ENCODE measurements at places on chromosomes 11 and 22.

DNA sequence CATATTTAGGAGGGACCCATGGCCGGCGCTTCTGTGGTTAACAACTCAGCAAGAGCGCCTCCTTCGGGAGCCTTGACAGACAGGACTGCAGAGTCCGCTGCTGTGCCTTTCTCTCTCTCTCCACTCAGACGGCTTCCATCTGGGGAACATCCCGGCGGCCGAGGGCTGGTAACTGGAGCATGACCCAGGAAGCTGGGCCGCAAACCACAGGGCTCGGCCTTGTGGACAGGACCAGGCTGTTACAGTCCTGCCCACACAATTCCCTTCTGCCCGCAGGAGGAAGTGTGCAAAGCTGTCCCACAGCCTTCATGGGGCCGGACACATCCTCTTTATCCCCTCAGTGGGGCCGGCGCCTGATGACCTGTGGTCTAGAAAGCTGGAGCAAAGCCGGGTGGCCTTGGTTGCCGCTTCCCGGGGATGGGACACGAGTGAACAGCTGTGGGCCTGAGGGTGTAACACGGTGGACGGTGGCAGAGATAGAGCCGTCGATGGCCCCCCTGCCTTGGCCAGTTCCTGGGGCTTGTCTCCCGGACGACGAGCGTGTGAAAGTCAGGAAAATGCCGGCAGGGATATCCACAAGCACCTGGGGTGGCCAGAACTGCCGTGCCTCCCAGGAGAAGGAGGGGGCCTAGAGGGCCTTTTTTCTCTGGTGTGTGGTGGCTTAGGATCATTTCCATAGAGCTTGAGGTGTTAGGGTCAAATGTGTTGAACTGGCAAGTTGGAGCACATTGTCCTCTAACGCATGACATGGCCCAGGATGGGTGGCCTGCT, 50.1 kb downstream of the FBLN1 start:
- DNase-seq = no peak

- peak; percentile 36 for DNase-seq
These were observed 375 bp downstream of the SLC25A1 start for GRCh38 chr22:19178065-19178656.

DNA sequence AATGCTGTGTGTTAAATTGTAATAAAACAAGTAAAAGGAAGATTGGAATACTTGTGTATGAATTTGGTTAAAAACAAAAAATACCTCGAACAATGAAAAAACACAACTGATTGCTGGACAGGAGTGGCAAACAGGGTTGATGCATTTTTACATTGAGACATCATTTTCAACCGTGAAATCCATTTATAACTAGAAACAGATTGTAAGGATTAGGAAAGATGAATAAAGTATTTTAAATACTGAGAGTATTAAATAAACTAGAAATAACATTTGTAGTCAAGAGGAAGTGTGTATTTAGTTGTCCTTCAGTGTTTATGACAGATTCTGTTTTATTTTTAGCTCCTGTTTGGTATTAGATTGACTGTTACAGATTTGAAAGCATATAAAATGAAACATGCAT, 5.4 kb downstream of the ATM start:
- no peak for DNase-seq

GRCh38 chr11:115496892-115497291, 7.3 kb downstream of the CADM1 start:
- DNase-seq = no peak

DNA sequence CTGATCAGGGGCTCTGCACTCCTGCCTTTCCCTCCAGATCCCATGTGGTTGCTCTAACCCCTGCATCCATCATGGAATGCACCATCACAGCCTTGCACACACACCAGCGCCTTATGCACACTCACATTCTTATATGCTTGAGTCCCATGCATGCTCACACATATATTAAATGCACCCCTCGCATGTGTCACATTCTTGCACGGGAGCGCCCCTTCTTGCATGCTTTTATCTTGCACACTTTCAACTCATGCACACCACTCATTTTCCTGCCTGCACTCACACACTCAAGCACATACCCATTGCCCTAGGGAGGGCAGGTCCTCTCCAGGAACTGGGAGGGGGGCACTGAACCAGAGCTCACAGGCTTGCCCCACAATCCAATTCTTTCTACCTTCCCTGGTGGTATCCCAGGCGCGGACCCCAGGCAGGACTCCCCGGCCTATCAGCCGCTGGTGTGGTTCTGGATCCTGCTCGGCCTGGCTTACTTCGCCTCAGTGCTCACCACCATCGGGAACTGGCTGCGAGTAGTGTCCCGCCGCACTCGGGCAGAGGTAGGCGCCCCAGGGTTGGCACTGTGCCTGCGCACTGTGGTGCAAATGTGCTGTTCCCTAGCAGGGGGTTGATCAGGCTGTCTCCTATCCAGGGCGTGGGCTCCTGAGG, 2.3 kb upstream of the CATSPERZ start:
- DNase-seq = no peak

DNA sequence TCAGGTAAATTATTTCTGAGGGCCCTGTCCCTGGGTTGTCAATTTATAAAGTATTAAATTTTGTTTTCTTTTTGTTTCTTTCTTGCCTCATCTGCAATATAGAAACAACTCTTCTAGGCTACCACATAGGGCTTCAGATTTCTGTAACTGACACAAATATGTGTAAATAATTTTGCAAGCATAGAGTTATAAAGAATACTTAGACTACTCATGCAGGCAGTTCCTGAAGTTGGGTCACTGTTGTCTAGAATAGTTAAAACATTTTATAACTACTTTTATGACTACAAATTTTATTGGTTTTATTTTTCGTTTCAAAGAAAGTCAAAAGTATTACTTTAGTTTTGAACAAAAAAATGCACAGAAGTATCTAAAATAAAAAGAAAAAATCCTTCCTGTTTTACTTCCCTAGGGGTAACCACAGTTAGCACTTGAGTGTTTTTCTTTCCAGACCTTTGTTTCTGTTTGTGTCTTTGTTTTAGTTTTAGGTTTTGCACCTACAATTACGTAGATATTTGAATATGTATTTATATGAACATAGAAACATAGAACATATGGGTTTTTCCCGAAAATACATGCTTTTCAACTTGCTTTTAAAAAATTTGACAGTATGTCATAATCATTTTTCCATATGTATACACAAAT, 12.4 kb upstream of the TMEM123 start:
- DNase-seq = no peak

DNA sequence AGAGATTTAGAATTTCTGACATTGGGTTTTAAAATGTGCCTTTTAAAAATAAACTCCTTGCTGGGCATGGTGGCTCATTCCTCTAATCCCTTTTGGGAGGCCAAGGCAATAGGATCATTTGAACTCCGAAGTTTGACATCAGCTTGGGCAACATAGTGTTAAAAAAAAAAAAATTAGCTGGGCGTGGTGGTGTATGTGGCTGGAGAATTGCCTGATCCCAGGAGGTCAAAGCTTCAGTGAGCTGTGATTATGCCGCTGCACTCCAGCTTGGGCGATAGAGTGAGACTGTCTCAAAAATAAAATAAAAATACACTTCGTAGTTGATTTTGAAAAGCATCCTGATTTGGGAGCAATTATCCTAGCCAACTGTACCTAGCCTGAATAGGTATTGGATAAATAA, 3.4 kb upstream of the APLP2 start:
- no peak for DNase-seq

- no peak for DNase-seq
These were observed 14.8 kb downstream of the OR51B4 start for GRCh38 chr11:5286901-5287300.

DNA sequence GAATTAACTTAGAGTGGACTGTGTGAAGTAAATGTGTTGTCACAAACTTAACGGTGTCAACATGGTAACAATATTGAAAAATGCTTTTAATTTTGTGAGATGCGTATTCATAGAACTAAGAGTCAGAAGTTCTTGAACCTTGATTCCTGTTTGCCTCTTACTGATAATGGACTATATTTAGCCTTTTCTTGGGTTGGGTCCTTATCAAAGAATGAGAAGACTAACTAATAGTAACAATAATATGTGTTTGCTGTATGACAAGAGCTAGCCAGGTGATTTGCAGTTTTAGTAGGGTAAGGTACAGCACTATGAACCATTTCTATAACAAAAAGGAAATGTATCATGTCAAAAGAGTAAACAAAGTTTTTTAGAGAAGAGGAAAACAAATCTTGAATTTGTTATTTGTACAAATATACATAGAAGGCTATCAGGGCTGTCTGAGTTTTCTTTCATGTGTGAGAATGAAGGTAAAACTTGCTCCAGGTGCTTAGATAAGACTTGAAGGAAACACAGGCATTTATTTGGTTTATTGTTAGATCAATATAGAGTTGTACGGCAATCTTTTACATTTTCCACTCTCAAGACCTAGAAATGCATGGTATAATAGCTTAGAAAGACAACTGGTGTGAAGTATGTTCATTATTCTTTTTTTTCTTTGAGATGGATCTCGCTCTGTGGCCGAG, 74.1 kb downstream of the PACS1 start:
- no peak for DNase-seq

- no peak for DNase-seq
These were observed 477.8 kb downstream of the BRD1 start for GRCh38 chr22:49349841-49350381.

DNA sequence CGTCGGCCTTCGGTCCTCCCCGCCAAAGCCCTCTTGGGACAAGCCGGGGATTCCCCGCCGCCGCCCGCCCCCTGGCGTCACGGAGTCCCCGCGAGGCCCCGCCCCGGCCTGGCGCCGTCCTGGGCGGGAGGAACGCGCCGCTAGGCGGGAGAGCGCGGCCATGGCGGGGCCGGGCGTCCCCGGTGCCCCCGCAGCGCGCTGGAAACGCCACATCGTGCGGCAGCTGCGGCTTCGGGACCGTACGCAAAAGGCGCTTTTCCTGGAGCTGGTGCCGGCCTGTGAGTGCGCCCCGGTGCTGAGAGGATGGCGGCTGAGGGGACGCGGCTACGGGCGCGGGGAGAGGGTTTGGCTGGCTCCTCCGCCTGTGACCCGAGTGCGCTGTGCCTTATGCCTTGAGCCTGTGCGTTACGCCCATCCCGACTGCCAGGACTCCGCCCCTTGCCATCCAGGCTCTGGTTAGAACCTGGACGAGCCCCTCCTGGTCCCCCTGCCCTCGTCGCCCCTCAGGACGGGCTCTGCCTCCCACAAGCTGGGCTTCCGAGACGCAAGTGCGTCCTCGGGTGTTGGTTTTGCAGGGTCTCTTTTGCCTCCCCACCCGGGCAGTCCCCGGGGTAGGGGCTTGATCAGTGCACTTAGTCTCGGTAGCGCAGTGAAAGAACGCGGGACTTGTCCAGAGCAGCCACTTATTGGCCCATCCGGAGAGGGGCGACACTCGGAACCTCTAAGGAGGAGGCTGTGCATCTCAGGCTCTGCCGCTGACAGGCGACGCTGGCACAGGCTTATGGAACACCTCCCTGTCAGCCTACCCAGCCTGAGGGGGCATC, at the start of gene ATG16L2:
Gene ATG16L2 (plus strand): TSS at position 126 of the 824 bp plus-strand sequence. CDS start 35 bp downstream, at position 161.
- DNase-seq = peak; percentile 85

GRCh38 chr11:86747801-86748200, 52.5 kb upstream of the PRSS23 start:
- no peak for DNase-seq

GRCh38 chr22:23835484-23836144, 3.2 kb downstream of the DERL3 start:
- DNase-seq = no peak

- no peak for DNase-seq
These were observed 82.1 kb downstream of the FBLN1 start for GRCh38 chr22:45584621-45585436.

DNA sequence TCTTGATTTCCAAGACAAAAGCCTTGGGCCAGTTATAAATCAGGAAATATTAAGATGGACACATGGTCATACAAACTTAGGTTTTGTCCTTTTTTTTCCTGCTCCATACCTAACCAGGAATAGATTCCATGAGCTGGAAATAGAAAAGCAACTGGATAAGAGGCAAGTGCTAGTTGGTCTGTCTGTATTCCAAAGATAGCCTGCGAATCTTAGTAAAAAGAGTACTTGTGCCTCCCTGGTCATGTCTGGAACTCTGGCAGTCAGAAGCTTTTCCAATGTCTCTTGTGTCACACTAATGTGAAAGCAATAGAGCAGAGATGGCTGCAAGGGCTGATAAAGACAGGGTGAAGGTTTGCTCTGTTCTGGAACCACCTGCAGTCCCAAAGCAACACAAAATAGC, 590.2 kb upstream of the ANO5 start:
- no peak for DNase-seq

DNA sequence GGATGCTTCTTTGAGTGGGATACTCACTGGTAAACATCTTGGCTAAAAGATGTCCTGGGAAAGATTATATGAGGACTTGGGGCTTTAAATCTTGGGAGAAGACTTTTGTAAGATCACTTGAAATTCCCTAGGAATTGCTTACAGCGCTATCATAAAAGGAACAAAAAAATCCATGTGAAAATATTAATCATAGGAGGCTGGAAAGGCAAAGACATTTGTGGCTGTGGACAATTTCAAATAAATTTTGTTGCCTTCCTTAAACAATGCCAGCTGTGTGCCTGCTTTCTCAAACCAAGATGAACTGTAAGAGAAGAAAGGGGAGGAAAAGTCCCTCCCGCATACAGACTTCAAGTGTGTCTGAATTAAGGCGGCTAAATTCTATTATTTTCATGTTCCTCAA, 75.6 kb downstream of the SNX19 start:
- no peak for DNase-seq

DNA sequence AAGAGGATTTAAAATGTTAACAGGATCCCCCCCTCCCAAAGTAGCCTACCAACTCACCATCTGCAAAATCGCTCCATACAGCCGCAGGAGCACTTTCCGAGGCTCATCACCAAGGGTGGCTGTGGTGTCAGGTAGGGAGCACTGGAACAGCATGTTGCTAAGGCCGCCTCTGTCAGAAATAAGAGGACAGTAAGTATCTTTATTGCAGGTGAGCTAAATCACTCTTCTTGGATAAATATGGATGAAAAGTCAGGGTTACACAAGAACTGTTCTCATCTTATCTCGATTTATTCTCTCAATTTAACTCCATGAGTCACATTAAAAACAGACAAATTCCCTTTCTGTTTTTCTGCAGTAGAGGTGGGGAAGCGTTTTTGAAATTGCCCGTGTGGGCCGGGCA, 24.2 kb downstream of the CHKA start:
- no peak for DNase-seq
